ENCODE measurements at places on chromosomes 4 and X. TPM values are rescaled to one million over a fixed set of nuclear protein-coding genes. Genes with fewer than 3 reads are reported as not detected.
A peak's percentile ranks its signal among the peaks of the same experiment; 100 is the strongest.

Gene FAM47A
- total RNA-seq = not detected

- DNase-seq = no peak
Measured at GRCh38 chrX:129840344-129840743, 3.3 kb downstream of the ZDHHC9 start.

DNA sequence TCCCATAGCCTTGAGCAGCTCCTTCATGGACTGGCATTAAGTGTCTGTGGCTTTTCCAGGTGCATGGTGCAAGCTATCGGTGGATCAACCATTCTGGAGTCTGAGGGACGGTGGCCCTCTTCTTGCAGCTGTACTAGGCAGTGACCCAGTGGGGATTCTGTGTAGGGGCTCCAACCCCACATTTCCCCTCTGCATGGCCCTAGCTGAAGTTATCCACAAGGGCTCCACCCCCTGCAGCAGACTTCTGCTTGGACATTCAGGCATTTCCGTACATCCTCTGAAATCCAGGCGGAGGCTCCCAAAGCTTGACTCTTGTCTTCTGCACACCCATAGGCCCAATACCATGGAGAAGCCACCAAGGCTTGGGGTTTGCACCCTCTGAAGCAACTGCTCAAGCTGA lies 89.3 kb upstream of the PGRMC2 start:
- DNase-seq = no peak

Gene MAGEA2B
- total RNA-seq = not detected

Gene TBC1D8B
- total RNA-seq = 2.2 TPM

- DNase-seq = no peak
Measured at GRCh38 chr4:23441530-23442069, 448.2 kb downstream of the PPARGC1A start.

Gene SSX2
- total RNA-seq = not detected

- no peak for DNase-seq
Measured at GRCh38 chr4:39657465-39657864, 18.8 kb upstream of the SMIM14 start.

- DNase-seq = no peak
Measured at GRCh38 chr4:142961866-142962265, 115.8 kb upstream of the INPP4B start.

- no peak for DNase-seq
Measured at GRCh38 chrX:34365471-34365870, 233.4 kb upstream of the FAM47A start.

DNA sequence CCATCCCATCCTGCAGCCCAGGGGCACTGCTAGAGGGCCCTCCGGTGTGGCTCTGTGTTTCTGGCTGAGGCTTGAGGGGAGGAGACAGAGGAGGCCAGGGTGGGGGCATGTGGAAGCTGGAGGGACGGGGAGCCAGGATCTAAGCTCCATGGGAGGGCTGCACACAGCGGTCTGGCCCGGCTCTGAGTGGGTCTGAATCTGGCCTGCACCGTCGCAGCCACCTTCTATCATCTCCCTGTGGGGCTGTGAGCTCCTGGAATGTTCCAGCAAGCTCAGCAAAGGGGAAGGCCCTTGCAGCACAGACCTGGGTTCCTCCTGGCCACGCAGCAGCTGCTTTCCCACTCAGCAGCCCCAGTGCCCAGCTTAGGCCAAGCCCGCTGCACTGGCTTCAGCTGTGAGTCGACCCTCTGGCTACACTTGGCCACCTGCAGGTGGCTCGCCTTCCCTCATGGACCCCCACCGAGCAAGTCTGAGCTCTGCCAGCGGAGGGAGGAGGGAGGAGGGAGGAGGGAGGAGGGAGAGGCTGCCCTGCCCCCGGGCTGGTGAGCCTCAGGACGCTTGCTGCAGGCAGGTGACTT lies 5.3 kb downstream of the NKX1-1 start:
- DNase-seq = no peak

DNA sequence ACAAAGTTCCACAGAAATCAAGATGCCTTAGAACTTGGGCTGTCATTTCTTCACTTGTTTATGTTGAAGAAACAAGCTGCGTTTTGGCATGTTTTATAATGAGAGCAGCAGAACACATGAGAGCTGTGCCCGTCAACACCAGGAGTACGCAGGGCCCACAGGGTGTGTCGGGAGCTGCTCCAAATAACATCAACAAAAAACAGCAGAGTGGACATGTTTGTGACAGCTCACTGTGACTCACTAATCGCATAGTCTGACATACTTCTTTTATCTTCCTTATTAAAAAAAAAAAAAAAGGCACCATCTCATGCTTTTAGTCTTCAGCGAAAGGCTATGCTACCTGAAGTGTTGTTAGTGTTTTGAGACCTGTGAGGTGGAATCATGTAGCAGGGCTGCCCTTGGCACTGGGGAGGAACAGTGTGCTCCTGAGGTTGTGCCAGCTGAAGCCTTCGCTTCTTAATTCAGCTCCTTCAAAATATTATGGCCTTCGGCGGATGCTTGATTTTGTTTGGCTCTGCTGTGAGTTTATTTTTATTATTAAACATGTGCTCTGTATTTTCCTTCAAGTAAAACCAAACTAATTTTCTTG lies 32.8 kb downstream of the FHDC1 start:
- DNase-seq = no peak

DNA sequence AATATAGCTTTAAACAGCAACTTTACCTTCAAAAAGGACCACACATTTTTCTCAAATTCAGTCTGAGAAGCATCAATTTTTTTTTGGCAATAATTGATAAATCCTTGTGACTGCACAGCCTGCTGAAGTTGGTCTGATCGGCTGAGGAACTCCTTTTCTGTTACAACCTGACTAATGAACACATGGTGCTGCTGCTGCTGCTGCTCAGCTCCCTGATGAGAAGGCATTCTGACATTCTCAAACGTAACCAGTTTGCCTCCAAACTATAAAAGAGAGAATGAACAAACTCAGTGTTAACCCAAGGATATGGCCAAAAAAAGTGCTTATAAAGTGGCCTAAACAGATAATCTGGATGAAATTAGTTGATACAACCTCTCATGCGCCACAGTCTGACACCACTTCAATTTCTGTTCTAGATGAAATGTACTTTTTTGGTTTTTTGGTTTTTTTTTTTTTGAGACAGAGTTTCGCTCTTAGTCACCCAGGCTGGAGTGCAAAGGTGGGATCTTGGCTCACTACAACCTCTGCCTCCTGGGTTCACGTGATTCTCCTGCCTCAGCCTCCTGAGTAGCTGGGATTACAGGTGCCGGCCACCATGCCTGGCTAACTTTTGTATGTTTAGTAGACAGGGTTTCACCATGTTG lies 26.5 kb downstream of the SEC31A start:
- DNase-seq = peak; percentile 56

Gene UGT2A1
- total RNA-seq = not detected

Gene EVC2
- total RNA-seq = 1.4 TPM

- DNase-seq = no peak
Measured at GRCh38 chrX:100731441-100732281, at the start of gene SYTL4. Gene SYTL4, minus strand, starts transcription at chrX:100732121. Its CDS starts 30,084 bp downstream, at chrX:100702037.

- DNase-seq = no peak
Measured at GRCh38 chrX:97416461-97416860, 532.8 kb downstream of the RPA4 start.

GRCh38 chr4:163590103-163590502 lies 95.6 kb downstream of the TMA16 start:
- no peak for DNase-seq

GRCh38 chr4:21753084-21753760 lies 195.3 kb downstream of the KCNIP4 start:
- no peak for DNase-seq

- DNase-seq = no peak
Measured at GRCh38 chrX:47637546-47638195, 7.9 kb upstream of the CFP start.

- no peak for DNase-seq
Measured at GRCh38 chrX:119073200-119073905, 560 bp downstream of the CT47C1 start.

Gene PDE6B
- 10.0 TPM for total RNA-seq

Gene P2RY4
- total RNA-seq = not detected

Gene MTMR1
- 34.7 TPM for total RNA-seq

Gene STAP1
- total RNA-seq = 29.1 TPM

DNA sequence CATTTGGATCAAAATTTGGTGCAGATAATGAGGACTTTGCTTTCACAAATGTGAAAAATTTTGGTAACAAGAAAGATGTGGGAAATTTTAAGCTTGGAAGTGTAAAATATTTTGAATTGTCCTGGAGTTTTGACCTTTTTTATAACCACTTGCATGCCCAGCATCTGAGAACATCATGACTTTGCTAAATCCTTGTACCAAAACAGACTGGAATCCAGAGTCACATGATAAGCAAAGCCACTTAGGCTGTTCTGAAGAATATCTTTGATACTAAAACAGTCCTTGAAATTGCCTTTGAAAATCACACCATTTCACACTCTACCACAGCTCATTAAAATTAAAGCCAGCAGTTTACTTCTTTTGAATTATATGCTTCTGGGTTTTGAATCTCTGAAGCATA lies 2.5 kb upstream of the PPM1K start:
- DNase-seq = no peak

Gene SSX1
- not detected for total RNA-seq

GRCh38 chr4:55321707-55322264 lies 24.3 kb upstream of the SRD5A3 start:
- DNase-seq = peak; percentile 69

Data from activated CD8-positive, alpha-beta memory T cell treated with anti-CD3 and anti-CD28 coated beads, Interleukin-2, amount 10 ng/mL, durations not matched to agents 7 days and 5 days (primary cell).